ENCODE measurements at places on chromosomes 7 and 10.

GRCh38 chr7:19239951-19240350, 94.7 kb upstream of the FERD3L start:
- no peak for DNase-seq

GRCh38 chr7:105462765-105463420, 59.2 kb downstream of the PUS7 start:
- no peak for DNase-seq

DNA sequence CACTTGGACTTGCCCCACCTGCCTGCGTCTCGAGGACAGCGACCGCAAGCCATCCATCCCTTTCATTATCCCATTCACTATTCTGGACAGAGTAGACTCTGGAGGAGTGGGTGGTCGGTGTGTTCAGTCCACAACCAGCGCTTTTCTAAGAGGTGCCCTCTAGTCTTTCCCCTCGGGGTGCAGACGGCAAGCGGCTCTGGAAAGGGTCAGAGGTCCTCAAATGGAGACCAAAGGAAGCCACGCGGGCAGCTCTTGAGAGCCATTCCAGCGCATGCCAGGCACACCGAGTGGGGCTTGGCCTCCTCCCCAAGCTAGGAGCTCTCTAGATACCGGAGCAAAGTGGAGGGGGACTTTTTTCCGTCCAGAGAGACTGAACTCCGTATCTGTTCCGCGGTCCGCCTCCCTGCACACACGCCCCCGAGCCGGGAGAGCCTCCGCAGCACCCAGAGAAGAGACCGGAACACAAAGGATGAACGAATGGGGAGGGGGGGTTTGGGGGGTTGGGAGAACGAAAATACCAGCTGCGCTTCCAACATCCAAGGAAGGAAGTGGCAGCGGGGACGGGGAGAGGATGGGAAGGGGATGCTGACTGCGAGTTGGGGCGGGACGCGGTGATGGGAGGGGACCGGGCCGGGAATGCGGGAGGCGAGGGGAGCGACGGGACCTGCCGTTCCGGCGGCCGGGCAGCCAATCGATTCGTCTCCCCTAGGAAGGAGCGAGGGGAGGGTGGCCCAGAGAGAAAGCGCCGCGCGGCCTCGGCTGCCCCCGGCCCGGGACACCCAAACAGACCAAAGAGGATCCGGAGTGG, 515 bp downstream of the GSDME start:
- peak; percentile 38 for DNase-seq

DNA sequence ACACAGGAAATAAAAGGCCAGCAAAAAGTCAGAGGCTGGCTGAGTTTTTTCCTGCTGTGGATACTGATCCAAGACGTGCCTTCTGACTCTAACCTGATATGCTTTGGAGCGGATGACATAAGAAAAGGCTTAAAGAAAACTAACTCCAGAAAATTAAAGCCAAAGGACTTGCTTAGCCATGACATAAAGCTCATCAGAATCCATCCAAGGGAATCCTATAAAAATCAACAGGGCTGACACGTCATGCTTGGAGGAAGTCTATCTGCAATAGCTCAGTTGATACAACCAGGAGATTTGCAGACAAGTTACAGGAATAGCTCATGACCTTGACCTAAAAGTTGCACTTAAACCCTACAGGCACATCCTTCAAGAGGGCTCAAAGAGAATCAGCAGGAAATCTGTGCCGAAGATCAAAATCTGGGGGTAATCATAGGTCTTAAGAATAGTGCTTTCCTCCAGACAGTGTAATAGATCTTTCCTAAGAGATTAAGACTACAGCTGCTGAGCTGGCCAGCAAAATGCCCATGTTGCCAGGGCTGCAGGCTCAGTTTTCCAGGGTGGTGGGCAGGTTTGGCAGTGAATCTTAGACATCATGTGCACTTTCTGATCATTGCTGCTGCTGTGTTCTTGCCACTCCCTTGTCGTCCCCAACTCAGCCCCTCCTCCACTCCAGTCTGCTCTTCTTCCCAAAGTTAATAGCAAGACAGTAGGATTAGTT, 111.5 kb upstream of the SVIL start:
- DNase-seq = no peak

DNA sequence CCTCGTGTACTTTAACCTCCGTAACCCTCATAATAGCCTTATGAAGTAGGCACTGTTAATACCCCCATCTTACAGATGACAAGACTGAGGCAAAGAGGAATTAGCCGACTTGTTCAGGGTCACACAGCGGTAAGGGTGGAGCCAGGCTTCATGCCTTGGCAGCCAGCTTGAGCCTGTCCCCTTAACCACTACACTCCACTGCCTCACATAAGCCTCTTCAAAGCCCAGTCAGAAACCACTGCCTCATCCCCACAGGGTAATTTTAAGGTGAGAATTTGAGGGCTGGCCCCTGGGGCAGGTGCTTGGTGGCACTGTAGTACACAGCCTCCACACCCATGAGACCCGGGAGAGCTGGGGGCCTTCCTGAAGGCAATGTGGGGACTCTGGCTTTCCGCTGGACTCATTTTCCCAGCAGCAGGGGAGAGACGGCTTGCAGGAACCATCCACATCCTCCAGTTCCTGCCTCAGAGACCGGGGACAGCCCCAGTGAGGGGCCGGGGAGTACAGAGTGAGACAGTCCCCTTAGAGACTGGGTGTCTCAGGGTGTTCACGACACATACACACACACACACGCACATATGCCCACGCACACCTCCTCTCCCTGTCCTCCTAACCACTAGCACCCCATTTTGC, 7.6 kb upstream of the C10orf105 start:
- peak; percentile 44 for DNase-seq

- DNase-seq = peak; percentile 30
These were observed 118.5 kb downstream of the VTI1A start for GRCh38 chr10:112565434-112566053.

DNA sequence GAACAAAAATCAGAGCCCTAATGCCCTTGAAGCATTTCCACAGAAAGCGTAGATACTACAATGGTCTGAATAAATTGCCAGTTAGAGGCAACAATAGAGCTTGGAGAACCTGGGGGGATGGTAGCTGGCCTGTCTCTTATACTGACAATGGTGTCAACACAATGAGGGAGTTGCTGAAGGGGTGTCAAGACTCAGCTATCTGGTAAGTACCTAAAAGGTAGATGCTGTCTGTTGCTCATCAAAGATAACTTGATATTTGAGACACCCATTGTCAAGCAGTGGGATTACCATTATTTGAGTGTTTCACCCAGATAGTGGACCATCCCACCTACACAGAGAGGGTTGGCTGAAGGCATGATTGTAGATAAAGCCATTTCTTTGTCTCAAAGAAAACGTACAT, 72.8 kb downstream of the PDE1C start:
- no peak for DNase-seq

DNA sequence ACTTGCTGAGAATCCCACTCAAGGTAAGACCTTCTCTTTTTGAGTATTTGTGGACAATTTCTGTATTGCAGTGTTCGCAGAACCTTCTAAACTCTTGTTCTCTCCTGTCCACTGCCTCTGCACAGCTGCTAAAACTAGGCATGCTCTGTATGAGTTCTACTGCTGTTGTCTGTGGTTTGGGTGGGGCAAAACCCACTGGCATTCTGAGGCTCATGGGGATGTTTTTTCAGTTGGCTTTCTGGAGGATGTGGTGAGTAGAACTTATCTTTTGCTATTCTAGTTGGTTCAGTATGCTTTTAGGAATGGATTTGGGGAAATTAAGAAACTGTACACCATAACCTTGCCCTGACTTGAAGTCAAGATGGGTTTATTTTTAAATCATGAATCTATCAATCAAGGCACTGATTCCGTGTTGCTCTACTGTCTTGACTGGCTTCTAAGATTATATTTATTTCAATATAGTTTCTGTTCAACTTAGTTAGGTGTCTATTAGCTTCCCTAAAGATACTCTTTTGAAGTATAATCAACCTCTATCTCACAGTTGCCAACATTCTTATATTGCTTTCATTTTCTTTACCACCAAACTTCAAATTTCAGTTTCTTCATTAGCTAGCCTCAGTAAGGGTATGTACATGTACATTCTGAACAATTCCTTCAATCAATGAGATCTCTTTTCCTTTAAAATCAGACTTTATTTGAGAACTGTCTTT, 25.0 kb upstream of the C1GALT1 start:
- DNase-seq = peak; percentile 56

- DNase-seq = no peak
These were observed 52.1 kb downstream of the ADD3 start for GRCh38 chr10:110059925-110060324.

DNA sequence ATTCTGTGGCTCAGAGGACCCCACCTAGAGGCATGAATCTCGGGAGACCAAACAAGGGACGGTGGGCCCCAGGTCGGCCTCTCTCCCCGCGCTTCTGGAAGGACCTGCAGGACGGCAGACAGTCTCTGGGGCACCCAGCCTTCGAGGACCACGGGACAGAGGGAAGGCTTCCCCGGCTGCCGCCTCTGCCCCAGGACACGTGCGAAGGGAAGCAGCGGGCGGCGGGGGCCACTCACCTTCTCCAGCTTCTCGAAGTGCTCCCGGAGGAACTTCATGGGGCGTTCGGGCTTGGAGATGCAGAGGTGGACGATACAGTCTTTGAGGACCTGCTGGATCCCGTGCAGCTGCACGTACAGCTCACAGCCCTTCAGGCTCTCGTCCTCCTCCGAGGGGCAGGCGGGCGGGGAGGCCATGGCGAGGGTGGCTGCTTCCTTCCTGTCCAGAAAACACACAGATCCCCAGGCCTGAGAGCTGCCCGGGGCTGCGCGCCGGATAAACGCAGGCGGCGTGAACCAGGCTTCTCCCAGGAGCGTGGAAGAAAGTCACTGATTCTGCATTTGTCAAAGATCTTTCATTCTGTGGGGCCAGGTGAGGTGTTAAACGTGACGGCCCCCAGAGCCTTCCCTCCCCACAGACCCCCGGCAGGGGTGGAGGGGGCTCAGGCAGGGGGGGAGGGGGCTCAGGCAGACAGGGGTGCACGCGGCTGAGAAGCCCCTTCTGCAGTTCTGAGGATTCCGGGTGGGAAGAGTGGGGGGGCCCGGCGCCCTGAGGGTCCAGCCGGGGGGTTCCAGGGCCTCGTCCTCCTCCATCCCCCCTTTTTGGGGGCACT, 15.2 kb upstream of the DNAAF5 start:
- peak; percentile 70 for DNase-seq

DNA sequence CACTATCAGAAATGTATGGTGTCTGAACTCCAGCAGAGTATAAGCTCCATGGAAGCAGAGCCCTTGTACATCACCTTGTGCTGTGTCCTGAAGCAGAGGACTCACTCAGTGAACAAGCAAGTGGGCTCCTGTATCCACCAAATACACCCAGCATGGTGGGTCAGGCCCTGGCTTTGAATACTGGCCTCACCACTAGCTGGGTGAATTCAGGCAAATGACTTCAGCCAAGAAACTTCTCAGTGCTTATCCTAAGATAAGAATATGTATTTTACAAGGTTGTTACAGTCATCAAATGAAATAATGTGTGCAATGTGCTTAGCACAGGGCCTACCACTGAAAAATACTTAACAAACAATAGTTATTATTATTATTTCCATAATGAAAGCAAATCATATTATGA, 62.6 kb downstream of the CALD1 start:
- no peak for DNase-seq

DNA sequence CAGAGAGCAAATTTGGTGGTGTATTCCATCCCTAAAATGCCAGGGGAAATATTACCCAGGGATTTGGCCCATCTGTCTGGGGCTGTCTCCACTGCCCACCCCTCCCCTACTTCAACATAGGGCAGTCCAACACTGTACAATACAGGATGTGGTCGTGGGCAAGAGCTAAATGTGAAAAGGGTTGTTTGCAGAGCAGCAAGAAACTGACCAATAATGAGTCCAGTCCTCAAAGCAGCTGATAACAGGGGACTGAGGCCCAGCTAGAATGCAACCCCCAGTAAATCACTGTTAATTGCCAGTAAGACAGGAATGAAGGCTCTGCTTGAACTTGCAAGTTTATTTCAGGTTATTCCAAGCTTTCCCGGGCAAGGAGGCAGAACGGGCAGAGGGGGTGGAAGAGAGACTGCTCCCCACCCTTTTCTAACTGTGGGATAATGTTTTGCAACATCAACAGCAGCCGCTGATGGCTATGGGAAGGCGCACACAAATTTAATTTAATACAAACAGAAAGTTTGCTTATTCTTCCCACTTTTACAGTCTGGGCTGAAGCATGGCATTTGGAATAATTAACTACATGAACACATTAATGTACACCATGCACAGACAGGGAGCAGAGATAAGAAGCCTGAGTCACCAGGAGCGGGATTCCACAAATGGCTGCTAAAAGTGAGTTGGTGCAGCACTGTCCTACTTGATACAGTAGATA, 36.8 kb downstream of the AFAP1L2 start:
- no peak for DNase-seq

GRCh38 chr7:46369933-46370654, 449.0 kb upstream of the IGFBP3 start:
- peak; percentile 76 for DNase-seq

DNA sequence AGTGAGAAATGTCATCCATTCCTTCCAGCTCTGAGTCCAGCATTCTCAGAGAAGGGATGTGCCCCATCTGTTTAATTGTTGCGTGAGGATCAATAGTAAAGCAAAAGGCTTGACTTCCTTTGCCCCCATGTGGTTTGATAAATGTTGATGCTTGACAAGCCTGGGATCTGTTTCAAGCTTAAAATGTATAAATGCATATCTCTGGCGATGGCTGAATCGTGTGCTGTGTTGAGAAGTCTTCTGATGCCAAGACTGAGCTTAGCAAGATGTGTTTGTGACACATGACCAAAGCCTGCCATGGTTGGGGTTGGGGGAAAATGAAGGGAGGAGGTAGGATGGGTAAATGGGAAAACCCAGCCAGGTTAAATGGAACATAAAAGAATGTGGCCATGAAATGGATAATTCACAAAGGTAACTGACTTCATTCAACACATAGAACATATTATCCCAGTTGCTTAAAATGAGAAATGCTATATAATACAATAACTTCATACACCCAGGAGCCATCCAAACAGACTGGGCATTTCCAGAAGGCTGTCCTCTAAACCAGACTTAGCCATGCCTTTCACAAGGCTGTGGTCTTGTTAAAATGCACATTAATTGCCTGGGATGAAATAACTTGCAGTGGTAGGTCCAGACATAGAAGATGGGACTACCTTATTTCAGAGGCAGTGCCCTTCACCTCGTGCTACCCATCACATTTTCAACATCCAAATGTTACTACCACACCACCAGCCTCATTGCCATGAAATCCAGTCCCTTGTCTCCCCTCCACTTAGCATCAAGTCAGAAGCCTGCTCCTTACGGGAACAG, 147.3 kb upstream of the PDE1C start:
- DNase-seq = no peak

DNA sequence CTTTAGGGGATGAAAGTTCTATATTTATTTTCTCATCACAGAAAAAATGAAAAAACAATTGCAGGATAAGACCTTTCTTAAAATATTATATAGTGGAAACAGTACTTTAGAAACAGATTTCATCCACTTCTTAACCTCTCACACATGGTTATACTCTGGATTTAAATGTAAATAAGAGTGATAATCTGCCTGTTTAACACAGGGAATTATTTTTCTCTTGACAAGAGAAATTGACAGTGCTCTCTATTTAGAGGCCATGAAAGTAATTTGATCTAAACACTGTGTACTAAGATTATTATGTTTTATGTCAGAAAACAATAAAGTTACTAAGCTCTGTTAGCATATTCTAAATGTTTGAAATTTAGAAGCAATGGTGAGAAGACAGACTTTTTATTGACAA, 88.4 kb downstream of the PHF14 start:
- DNase-seq = no peak

Measured in stomach (tissue), 19 donors.